EH (cell line): ENCODE measurements at places on chromosomes 6 and 20.
A peak's percentile ranks its signal among the peaks of the same experiment; 100 is the strongest.

GRCh38 chr6:48835421-48835958 is 627.6 kb downstream of the MMUT start:
- DNase-seq = peak; percentile 28

- DNase-seq = no peak
Observed at GRCh38 chr20:17227219-17227575, 357 bp downstream of the PCSK2 start.

GRCh38 chr20:45861221-45862075 is 4.0 kb downstream of the ZSWIM3 start:
- peak; percentile 11 for DNase-seq

- no peak for DNase-seq
Observed at GRCh38 chr6:167338541-167339117, 13.7 kb downstream of the TTLL2 start.

- DNase-seq = no peak
Observed at GRCh38 chr6:75363304-75363703, 78.7 kb upstream of the TMEM30A start.

DNA sequence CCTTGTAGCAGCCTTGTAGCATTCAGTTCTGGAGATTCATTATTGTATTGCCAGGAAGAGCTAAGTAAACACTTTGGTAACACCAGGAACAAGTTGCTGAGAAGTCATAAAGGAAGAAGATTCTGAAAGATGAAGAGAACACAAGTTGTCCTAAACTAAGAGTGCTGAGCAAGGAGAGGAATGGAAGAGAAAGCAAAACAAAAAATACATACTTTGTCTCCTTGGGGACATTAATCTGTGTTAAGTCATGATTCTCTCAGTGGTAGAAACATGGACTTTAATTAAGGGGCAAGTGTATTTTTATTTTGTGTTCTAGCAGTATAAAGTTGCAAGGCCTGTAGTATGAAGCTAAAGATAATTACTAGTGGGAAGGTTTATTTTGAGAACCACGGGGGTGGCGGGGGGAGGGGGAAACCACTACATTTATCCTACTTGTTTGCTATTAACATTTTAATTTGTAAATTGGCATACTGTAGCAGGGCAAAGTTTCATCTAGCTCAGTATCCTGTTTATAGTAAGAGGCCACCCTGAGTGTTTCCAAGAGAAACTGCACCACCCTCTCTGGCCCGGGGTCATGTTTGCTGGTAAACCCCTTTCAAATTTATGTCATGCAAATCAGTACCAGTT is 463.0 kb downstream of the CDKAL1 start:
- peak; percentile 1 for DNase-seq

- DNase-seq = no peak
Observed at GRCh38 chr20:60976913-60977312, 275.1 kb upstream of the CDH4 start.

GRCh38 chr20:57548177-57549058 is 12.5 kb upstream of the PCK1 start:
- DNase-seq = peak; percentile 3

DNA sequence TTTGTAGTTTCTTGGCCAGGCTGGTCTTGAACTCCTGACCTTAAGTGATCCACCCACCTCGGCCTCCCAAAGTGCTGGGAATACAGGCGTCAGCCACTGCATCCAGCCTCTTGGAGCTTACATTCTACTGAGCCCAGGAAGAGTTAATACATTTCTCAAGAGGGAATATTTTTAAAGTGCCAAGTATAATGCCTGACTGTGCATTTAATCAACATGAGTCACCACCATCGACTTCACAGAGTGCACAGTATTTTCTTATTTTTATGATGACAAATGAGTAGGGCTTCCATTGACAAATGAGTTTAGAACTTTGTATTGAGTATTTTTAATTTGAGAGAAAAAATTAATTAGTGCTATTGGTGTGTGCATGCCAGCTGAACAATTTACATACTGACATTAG is 72.2 kb downstream of the SASH1 start:
- peak; percentile 92 for DNase-seq

GRCh38 chr6:72418495-72418894 is 203.4 kb upstream of the KCNQ5 start:
- DNase-seq = peak; percentile 88

DNA sequence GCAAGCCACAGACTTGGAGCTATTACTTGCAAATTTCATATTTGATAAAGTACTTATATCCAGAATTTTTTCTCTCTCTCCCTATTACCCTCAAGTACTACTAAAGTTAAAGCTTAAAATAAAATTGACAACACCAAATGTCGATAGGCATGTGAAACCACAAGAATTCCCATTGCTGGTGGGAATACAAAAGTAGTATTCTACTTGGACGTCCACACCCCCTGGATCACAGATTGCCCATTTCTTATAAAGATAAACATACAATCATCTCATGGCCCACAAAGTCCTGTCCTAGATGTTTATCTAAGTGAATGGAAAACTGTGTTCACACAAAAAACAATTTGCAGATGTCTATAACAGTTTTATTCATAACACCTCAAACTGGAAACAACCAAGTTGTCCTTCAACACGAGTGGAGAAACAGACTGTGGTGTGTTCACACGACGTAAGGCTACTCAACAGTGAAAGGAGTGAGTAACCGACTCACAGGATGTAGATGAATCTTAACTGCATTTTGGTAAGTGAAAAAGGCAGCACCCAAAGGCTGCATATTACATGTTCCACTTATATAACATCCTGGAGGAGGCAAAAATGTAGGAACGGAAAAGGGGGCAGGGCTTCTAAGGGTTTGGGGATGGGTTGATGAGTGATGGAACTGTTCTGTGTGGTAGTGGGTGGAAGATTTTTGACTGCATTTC is 297.4 kb downstream of the THBS2 start:
- peak; percentile 50 for DNase-seq

GRCh38 chr6:143339223-143339622 is 111.3 kb downstream of the ADAT2 start:
- peak; percentile 36 for DNase-seq

DNA sequence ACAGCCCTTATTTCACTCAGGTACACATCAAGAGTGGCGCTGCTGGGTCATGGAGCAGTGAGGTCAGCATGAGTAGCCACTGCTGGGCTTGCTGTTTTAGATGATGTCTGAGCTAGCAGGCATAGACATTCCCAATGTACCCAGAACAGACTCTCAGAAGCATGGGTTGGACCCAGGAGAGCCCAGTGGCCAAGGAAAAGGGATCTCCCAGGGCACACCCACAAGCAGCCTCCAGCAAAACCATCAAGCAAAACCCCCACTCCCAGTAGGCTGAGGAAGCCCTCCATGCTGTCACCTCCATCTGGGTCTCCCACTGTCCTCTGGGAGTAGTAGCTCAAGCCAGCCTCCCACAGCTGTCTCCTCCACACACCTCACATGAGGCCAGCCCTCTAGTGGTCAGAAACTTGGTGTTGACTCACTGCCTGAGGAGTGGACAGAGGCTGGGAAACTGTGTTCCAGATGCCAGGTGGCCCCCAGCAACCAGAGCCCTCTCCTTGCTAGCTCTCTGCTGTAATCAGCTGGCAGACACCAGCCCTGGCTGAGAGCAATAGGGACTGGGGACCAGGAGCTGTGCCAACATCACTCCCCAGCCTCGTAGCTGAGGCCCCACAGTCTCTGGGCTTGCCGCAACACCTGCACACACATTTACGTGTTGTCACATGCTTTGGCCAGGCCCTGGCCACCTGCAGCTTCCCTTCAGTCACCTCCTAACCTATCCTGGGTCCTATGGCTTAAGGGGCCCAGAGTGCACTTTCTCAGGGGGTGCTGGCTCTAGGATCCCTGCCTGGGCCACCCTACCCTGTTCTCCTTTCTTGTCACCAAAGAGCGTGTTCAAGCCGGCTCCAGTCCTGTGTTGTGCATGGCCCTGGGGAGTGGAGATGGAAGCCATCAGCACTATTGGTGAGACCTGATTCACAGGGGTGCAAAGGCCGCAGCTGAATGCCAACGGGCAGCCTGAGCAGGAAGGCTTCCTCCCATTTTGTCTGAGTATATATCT is 1.9 kb upstream of the AP5S1 start:
- peak; percentile 86 for DNase-seq

- no peak for DNase-seq
Observed at GRCh38 chr6:93136111-93136510, 283.2 kb downstream of the EPHA7 start.

DNA sequence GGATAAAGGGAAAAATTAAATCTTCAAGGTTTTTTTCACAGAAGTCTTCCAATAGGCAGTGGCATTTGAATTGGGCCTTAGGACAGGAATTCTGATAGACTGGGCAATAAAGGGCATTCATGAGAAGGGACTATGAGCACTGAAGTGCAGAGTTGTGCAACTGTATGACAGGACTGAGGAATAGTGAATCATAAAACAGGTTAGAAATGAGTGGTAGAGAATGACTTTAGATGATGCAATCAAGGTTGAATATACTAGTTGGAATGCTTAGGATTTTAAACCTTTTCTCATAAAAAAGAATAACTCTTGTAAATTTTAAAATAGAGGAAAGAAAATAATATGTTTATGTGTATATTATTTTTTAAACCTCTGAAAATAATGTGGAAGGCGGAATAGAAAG is 944.7 kb downstream of the PHF3 start:
- DNase-seq = no peak

GRCh38 chr20:57908704-57909630 is 199.2 kb upstream of the PMEPA1 start:
- no peak for DNase-seq

- peak; percentile 59 for DNase-seq
Observed at GRCh38 chr6:35302604-35303241, 5.1 kb downstream of the DEF6 start.

GRCh38 chr6:40999569-40999968 is 39.5 kb downstream of the UNC5CL start:
- peak; percentile 56 for DNase-seq

DNA sequence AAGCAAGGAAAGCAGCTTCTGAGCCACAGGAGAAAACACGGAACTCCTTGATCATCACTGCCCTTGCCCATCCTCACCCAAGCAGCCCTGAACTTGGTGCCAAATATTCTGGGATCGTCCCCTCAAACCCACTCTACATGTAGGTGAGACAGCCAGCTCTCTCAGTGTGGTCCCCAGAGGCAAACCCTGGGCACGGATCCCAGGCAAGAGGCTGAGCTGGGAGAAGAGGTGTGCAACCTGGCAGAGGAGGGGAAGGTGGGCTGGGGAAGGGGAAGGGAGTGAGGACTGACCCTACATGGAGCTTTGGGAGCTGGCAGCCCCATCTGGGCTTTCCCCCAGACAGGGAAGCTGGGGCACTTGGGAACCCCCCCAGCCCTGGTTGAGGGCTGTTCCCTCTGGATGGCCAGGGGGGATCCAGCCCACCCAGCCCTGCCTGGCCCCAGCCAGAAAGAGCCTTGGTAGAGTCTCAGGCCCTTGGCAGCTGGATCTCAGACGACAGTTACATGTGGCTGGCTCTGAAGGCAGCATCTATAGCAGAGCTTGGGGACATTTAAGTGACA is 186.2 kb upstream of the CST7 start:
- no peak for DNase-seq

DNA sequence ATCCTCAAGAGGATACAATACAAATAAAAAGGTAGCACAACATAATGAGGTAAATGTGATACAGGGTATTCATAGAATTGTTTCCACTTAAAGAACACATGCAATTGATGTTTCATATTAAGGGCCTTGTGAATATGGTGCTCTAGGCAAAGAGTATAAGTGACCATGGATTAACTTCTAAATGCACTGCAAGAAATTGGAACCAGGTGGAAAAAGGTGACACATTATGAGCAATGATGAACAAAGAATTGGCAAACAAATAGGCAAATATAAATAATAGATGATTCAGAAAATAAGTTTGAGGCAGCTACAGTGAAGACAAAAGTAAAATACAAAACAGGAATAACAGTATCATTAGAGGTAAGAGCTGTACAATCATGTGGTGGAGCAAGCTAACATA is 192.0 kb downstream of the GRIK2 start:
- no peak for DNase-seq

GRCh38 chr6:154509421-154510143 is 903 bp downstream of the CNKSR3 start:
- DNase-seq = peak; percentile 51

GRCh38 chr20:3898639-3899038 is 9.5 kb downstream of the PANK2 start:
- peak; percentile 23 for DNase-seq

DNA sequence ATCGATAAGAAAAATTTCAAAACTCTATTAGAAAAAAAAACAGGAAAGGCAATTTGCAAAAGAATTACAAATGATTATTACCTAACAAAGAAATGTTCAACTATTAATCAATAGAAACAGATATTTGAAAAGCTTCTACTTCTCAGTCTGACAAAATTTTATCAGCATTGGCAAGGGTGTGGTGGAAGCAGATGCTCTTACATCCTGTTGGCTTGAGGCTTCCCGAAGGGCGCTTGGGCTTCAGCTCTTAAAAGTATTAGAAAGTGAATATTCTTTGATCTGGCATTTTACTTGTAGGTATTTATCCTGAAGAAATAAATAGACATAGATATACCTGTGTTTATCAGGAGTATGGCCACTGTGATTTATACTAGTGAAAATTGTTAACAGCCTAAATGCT is 38.7 kb downstream of the SLC35D3 start:
- DNase-seq = no peak

- DNase-seq = peak; percentile 88
Observed at GRCh38 chr20:41499961-41500725, 118.0 kb downstream of the CHD6 start.

DNA sequence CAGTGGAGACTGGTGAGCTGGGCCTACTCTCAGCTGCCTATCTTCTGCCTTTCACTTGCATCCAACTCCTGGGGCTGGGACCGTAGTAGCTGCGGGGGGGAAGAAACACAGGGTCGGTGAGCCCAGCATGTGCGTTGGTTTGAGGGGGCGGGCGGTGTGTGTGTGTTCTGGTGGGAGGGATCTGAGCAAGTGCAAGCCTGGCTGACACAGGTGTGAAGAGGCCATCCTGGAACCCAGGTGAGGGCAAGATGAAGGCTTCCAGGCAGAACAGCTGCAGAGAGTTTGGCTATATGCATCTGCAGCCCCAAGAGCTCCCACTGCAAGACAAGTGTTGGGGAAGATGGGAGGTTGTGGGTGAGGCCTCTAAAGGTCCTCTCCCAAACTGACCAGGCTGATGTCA is 30.6 kb downstream of the MOCS1 start:
- DNase-seq = no peak

- no peak for DNase-seq
Observed at GRCh38 chr20:19045371-19045770, 167.1 kb upstream of the SLC24A3 start.

- no peak for DNase-seq
Observed at GRCh38 chr6:35926509-35927215, 5.8 kb upstream of the SRPK1 start.

GRCh38 chr20:19428324-19428723 is 215.9 kb downstream of the SLC24A3 start:
- no peak for DNase-seq

- DNase-seq = no peak
Observed at GRCh38 chr6:21459641-21460040, 133.9 kb upstream of the SOX4 start.

GRCh38 chr6:148471624-148472159 is 129.1 kb downstream of the SASH1 start:
- peak; percentile 42 for DNase-seq
